GM19239 (cell line): ENCODE measurements at places on chromosomes 12 and 14.
A peak's percentile ranks its signal among the peaks of the same experiment; 100 is the strongest.

DNA sequence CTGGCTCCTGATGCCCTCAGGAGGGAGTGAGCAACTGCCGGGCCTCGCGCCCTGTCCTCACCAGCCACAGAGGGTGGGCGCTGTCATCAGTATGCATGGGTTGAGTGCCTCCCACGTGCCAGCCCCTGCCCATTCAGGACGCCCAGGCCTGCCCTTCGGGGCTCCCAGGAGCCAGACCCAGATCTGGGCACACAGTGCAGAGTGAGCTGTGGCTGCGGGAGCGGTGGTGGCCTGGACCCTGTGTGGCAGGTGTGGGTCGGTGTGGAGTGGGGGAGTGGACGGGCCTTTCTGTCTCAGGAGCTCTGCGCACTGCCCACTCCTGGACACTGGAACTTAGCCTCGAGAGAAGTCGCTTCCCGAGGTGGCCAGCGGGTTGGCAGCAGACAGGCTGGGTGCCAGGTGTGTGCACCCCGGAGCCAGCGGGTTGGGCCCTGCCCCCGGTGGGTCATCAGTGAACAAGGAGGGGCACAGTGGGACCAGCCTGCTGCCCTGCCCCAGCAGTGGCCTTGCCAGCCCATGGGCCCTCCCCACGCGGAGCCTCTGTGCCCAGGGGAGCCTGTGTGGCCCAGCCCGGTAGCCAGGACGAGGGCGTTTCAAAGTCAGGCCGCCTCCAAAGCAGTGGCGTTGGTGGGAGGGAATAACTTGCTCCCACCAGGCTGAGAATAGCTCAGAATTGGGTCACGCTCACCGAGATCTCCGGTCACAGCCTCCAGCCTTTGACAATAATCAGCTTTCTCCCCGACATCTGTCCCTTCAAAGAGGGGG, 9.5 kb downstream of the TRMT61A start:
- DNase-seq, result no peak

- DNase-seq, result no peak
Observed at GRCh38 chr14:74638966-74639365, 26.9 kb upstream of the LTBP2 start.

DNA sequence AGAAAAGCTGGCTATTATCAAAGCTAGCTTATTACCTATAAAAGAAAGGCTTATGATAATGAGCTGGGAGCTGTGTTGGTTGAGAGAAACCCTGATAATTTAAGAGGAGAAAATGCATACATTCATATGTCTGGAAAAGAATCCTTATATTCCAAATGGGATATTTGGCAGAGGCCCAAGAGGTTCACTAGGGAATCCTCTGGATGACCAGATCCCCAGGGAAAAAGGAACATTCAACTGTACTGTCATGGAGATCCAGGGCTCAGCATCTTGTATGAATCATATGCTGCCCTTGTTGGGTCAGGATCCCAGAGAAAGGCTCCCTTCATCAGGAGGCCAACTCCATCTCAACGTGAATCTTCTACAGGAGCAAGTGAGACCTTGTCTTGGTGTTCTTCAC, 16.6 kb upstream of the FBXO34 start:
- DNase-seq, result no peak

GRCh38 chr14:60974090-60974651, 6.7 kb downstream of the TRMT5 start:
- no peak for DNase-seq

DNA sequence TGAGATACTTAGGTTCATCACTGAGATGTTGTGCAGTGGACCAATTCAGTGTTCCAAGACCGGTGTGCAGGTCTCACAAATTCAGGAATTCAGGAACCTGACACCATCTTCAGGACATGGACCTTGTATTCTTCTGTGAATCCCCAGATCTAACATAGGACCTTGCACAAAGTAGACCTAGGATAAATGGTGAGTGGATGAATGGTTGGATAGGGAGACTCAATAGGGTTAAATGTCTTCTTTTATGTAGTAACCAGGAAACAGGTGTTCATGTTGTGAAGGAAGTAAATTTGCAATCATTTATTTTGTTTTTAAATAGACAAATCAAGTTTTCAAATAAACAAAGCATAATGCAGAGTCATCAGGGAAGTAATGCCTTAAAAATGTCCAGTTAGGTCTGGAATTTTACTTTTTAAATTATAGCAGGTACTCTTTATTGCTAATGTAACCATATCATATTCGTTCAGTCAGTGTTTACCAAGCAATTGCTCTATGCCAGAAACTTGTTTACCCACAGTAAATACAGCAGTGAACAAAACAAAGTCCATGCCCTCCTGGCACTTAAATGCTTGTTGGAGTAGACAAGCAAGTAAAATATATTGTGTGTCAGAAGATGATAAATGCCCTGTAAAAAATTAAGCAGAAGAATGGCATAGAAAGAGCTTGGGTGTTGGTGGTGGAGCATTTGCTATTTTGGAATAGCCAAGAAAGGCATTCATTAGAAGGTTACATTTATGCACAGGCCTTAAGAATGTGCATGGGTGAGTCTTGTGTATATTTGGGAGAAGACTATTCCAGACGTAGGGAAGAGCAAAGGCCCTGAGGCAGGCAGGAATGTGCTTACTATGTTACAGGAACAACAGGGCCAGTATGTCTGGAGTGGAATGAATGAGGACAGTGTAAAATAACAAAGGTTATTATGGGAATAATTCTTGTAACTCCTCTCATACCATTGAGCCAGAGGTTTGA, 26.3 kb downstream of the RXYLT1 start:
- no peak for DNase-seq

DNA sequence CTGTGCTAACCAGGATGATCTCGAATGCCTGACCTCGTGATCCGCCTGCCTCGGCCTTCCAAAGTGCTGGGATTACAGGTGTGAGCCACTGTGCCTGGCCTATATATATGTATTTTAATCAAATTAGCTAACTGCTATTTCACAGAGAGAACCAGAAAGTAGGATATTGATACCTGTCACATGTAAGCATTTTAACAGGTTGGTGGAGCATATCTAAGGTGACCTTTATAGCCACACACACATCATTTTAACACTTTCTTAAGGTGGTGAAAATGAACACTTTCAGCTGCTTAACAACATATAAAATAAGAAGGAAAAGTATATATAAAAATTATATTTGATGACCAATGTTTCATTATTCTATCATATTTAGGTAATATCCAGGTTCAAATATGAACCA, 57.0 kb upstream of the ATF7IP start:
- no peak for DNase-seq

- peak; percentile 73 for DNase-seq
Observed at GRCh38 chr14:91114079-91115065, 499 bp downstream of the DGLUCY start.

DNA sequence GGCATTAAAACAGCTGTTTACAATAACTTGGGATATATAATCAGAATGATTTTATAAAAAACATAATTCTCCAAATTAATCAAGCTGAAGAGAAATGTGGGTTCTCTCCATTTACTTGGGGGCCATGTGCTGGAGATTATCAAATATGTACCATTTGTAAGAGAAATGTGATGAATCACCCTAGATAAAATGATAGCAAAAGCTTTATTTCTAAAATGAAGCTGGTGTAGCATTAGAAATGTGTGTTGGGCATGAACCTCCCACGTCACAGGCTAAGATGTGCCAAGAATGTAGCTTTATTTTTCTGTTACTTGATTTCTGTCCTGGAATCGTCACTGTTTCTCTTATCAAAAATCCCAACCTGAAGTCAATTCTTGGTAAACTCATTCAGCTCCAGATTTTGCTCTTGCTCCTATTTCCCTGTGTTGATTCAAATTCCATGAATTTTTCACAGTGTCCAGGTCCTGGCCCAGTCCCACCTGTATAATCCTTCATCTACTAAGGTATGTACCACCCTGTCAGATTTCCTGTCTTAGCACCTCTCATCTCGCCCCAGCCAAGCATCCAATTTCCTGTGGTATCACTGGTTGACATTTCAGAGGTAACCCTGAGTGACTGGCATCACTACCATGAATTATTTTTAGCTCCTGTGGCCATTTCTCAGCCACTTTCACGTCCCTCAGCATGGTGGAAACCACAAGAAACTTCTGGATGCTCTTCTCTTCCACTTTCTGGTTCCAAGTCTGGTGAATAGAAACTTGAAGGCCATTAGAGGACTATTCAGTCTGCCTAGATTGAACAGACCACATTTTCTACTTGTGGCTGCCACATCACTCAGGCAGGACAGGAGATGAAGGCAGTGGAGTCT, 103.6 kb upstream of the FLRT2 start:
- DNase-seq, result no peak

DNA sequence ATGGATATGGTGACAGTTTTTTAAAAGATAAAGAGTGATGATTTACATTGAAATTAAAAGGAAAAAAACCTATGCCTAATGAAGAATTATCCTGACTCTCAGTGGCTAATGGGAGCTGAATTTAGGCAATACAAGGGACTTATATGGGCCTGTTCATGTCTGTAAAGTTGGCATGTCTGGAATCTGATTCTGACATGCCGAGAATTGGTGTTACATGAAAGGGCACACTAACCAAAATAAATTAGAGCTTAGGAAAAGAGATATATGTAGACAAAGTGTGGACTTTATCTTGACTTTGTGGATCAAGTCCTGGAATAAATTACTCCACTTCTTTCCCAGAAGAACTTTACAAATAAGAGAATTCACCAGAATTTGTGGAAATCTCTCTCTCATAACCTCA, 1.1 kb downstream of the TDG start:
- DNase-seq, result no peak

DNA sequence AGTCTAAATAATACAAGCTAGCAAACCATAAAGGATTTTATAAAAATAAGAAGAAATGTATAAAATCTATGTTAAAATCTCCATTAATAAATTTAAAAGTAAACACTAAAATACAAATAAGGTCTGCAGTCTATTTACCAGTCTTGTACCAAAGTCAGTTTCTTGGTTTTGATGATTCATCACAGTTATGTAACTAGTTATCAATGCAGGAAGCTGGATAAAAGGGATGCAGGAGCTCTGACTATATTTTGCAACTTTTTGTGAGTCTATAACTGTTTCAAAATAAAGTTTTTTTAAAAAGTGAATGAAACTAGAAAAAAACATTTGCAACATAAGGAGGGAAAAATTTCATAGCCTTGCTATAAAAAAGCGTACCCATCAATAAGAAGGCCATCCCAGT, 151.5 kb downstream of the DERA start:
- no peak for DNase-seq

GRCh38 chr14:47919334-47919846, 244.0 kb upstream of the MDGA2 start:
- no peak for DNase-seq

- DNase-seq, result no peak
Observed at GRCh38 chr14:34680806-34681479, 33.5 kb downstream of the CFL2 start.

DNA sequence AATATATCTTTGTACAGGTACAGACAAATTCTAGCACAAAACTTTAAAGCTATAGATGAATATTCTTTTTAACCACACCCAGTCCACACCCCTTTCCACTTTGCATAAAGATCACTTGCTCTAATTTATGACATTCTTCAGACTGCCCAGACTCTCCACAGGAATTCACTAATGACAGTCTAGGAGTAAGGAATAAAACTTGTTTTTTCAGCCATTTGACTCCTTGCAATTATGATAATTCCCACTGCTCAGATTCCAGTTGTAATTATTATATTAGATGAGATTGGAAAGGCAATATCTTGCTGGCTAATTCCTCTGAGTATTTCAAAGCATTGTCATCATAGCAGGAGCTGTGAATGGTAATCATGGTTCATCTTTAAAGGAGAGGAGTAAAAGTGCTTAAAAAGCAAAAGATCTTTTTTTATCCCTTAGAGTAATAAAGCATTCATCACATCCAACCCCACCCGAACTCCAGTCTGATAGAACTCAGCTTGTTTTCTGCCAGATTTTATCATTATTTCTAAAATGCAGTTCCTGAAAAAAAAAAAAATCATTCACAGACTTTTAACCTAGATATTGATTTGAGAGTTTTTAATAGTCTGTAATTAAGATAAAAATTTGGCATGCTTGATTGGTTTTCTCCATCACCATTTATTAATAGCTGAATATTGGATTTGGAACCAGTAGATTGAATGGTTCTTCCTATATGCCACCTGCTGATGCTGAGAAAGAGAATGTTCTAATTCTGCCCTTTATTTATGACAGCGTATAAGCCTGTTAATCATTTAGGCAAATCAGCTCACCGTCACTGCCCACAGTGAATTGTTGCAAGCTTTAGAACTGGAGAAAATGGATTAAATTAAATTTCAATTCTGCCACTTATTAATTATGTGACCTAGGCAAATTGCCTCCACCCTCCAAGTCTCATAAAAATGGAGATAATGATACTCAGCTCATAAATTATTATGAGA, 93.9 kb upstream of the RASSF8 start:
- no peak for DNase-seq

DNA sequence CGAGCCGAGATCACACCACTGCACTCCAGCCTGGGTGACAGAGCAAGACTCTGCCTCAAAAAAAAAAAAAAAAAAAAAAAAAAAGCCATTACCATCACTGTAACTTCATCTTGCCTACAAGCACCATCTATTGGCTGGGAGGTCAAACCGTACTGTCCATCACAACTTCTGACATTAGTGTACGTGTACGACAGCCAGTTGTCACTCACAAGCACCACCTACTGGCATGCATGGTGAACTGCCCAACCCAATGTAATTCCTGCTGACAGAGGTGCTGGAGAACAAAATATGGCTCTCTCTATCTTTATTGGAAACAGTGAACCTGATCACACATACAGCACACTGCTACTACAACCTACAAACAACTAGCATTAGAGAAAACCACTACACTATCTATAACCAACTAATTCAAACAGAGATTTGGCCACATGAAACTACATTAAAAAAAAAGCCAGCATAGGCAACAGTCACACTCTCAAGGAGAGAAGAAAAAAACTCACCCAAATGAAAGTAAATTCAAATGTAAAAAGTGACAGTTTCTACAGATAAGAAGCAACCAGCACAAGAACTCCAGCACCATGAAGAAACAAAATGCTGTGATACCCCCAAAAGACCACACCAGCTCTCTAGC, 82.3 kb downstream of the PUS7L start:
- DNase-seq, result peak; percentile 20

- no peak for DNase-seq
Observed at GRCh38 chr12:92927055-92927435, 2.0 kb downstream of the EEA1 start.

GRCh38 chr12:110688446-110689280, at the start of gene HVCN1:
Gene HVCN1, minus strand, starts transcription at chr12:110689115. Its CDS starts 5,870 bp downstream, at chr12:110683245.
- no peak for DNase-seq

DNA sequence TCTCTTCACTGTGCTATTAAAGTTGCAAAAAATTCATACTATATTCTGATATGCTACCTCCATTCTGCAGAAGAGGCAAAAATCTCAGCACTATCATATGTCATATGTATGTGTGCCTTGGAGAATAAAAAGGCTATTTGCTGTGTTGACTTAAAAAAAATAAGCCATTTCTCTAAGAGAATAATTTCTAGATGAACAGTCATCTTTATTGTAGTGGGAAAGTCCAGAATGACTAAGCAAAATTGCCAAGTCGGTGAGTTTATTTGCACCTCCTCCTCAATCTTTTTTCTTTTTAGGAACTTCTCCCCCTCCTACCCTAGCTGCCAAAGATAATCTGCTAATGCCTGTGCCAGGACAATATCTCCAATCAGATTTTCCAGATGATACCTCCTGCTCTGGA, 353.8 kb upstream of the FAR2 start:
- DNase-seq, result no peak
